Activated T-cell treated with anti-CD3 and anti-CD28 coated beads for 4 hours (primary cell): ENCODE measurements at places on chromosomes 12 and 14.

GRCh38 chr12:102478405-102479098, 1.8 kb downstream of the IGF1 start:
- DNase-seq: no peak

DNA sequence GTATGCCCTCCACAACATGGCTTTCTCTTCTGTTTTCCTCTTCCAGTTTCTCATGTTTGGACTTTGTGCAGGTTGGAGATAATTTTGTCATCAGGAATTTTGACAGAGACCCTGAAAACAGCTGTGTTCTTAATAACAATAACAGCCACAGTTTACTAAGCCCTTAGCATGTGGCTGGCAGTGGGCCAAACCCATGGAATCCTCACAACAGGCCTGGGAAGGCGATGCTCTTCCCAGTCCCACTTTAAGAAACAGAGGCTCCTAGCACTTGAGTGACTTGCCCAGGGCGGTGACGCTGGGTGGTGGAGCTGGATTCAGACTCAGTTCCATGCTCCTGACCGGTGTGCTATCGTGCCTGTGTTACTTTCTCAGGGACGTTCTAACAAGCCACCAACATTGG, 20.1 kb upstream of the PLEKHG3 start:
- no peak for DNase-seq

DNA sequence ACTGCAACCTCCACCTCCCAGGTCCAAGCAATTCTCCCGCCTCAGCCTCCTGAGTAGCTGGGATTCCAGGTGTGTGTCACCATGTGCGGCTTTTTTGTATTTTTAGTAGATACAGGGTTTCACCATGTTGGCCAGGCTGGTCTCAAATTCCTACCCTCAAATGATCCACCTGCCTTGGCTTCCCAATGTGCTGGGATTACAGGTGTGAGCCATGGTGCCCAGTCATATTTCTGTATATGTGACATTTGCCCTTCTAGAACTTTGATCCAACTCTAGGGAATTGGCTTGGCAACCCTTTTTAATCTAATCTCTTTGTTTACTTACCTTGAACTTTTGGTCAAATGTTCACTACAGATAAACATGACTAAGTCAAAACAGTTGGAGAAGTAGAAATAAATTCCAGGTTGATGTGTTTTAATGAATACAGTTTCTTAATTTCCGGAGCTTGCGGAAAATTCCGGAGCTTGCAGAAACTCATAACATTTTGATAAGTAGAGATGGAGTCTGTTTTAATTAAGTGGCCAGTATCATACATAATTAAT, 11.5 kb upstream of the PEBP1 start:
- no peak for DNase-seq

GRCh38 chr12:91628656-91629055, 446.0 kb upstream of the DCN start:
- DNase-seq: no peak
